AG04450 (cell line): ENCODE measurements at places on chromosomes 5 and 9.
A peak's percentile ranks its signal among the peaks of the same experiment; 100 is the strongest.

GRCh38 chr5:132485641-132486317, 4.8 kb downstream of the IRF1 start:
- no peak for DNase-seq

- no peak for DNase-seq
These were observed 41.0 kb downstream of the DIMT1 start for GRCh38 chr5:62362701-62363100.

GRCh38 chr9:137813167-137813566, 64.4 kb upstream of the CACNA1B start:
- no peak for DNase-seq

DNA sequence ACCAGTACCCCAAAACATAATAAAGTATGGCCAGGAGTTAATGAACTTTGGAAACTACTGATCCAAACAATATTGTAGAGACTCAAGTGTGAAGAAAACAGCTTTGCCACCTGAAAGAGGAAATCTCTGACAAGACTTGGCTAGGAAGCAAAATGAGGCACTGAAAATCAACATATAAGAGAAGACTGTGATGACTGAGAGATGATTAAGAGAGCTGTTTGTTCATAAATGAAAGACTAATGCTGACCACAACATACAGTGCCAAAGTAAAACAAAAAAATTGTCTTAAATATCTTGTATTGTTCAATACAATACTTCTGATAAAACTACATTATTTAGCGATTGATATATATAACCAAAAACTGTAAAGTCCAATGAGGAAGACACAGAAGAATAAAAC, 7.2 kb downstream of the RC3H2 start:
- DNase-seq = no peak

DNA sequence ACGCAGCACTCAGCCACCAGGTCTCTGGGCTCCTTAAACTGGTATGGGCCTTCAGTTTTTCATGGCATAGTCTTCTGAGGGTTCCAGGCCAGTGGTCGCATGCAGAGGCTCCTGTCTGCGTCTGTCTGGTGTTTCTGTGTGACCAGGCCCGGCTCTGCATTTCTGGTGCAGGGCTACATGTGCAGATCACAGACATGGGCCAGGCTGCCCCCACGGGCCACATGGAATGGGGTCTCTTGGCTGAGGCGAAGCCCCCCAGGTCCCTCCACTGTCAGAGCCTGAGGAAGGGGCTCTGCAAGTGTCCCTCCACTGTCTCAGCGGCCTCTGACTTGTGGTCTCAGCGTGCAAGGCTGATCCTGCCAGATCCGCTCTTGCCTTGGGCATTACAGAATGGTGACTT, 15.6 kb upstream of the CARD19 start:
- no peak for DNase-seq

GRCh38 chr9:98457726-98458370, 202.4 kb upstream of the TBC1D2 start:
- no peak for DNase-seq

DNA sequence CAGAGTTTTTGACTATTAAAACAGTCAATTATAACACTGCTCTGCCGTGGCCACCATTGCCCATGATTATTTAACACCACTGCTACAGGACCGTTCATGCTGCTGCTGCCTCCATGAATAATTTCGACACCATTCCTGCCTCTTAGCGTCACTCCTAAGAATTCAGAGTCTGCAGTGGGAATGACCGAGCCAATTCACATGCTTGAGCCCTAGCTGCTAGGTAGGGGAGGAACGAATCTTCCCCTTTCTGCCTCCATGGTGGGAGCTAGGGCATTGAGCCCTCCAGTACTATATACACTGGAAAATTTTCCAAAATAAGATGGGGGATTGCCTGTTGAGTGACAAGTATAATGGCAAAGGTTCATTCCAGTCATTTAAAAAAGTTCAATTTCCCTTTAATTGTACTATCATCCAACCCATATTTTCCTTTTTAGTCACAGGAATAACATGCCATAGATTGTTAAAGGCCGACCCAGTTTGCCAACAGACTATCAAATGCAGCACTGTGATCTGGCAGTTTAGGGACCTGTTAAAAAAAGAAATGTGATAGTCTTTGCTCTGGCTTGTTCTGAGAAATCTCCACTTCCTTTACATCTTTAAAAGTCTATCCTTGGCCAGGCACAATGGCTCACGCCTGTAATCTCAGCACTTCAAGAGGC, 13.5 kb upstream of the B4GALT1 start:
- no peak for DNase-seq

DNA sequence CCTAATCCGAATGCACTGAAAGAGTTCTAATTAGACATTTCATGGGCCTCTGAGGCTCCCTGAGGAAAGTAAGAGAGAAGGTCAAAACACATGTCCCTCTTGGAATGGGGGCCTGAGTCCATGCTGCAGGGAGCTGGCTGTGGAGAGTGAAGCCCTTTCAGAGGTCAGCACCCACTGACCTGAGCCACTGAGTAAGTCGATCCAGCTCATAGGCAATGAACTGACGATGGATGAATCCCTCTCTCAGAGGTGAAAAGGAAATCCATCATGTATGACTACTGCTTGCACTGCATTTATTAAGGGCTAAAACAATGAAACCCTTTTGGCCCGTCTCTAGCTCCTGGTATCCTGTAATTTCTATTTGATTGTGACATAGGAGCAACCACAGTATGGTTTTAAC, 288.9 kb upstream of the VLDLR start:
- no peak for DNase-seq

DNA sequence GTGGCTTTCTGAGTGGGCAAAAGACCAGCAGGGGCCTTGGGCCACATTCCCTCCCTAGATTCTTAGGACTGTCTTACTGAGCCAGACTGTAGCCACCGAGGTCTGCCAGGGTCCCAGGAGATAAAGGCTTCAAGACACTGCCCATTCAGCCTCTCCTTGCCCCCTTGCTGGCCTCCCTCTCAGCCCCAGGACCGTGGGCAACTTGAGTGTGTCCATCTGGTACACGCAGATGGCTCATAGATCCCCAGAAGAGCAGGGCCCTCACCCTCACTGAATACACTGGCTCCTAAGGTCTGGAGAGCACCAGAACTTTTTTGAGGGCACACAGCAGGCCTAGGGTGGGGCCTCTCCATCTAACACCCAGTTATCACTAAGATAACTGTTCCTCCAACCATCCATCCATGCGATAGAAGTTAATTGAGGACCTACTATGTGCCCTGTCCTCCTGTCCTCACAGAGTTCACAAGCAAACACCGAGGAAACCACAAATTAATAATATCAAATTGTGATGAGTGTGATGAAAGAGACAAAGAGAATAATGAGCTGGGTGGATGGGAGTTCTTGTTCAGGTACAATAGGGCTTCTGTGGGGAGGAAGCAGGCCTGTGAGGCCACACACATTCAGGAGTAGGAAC, 4.9 kb upstream of the PDGFRB start:
- DNase-seq = no peak

DNA sequence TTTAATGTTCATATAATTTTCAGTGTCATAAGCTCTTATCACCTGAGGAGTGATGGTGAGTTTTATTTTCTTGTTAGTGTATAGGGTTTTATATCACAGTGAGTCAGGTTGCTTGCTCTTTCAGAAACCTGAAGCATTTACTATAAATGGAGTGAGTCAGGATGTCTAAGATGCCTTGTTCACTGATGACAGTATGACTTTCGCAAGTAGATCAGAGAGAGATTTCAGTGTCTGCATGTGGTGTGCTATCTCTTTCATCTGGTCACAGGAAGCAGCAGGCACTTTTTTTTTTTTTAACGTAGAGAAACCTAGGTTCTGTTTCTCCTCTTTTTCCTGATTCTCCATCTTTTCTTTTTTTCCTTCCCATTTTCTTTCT, 237.1 kb downstream of the DMRTA1 start:
- peak; percentile 38 for DNase-seq

DNA sequence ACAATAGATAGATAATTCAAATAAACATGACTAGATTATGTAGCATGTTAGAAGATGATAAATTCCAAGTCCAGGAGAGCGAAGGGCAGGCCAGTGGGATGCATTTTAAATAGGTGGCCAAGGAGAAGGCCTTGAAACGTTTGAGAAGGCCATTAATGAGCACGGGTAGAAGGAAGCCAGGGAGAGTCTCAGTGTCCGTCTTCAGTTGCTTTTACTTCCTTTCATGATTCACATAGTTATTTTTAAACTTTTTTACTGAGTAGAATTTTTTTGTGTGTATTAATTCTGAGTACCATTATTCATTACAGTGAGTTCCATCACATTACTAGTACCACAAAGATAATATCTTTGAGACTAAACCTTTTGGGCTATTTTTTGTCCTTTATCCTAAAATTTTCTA, 259.2 kb downstream of the ARRDC3 start:
- DNase-seq = no peak

- DNase-seq = no peak
These were observed 412.5 kb downstream of the CCDC171 start for GRCh38 chr9:15965246-15965745.

DNA sequence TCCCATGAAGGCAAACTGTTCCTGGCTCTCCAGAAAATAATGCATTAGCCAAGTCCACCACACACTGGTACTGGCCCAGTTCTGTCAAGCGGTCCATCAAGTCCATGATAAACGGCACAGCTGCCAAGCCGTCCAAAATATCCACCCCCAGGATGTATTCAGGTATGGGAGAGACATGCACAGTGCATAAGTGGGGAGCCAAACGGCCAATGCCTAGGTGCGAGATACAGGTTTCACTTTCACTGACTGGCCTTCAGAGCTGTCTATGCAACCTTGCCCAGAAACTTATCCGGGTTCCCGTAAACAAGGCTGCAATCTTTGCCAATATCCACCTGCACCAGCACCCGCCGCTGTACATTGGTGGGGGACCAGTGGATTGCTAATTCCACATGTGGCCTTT, 795.8 kb downstream of the EFNA5 start:
- DNase-seq = no peak

DNA sequence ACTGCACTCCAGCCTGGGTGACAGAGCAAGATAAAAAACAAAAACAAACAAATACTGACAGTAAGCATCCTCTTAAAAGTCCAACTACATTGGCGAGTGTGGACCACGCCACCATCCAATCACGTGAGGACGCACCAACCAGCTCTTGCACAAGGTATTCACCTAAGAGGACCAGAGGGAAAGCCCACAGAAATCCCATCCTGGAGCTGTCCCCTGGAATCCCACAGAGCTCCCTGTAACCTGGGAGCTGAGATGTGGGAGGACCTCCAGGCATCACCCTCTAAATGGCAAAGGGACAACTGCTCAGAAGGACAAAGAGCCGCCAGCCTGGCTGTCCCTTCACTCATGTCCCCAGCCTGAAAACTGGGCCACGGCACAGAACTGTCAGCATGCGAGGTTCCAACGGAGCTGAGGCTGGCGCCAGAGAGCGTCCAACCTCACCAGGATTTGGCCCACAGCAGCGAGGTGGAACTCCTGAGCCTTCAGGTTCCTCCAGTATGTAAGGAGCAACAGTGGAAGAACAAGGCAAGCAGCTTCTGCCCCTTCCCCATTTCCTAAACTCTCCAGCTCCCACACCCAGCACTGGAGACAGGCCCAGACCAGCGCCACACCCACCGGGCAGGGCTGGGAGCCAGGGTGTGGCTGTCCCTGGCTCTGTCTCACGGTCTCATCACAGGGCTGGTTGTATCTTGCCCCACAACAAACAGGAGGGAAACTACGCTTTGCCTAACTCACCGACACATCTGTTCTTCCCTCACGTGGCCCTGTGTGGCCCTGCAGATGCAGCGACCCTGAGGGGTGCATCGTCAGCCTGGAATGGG, 15.2 kb downstream of the IPPK start:
- no peak for DNase-seq

GRCh38 chr9:13911473-13911872, 402.5 kb downstream of the NFIB start:
- DNase-seq = no peak

DNA sequence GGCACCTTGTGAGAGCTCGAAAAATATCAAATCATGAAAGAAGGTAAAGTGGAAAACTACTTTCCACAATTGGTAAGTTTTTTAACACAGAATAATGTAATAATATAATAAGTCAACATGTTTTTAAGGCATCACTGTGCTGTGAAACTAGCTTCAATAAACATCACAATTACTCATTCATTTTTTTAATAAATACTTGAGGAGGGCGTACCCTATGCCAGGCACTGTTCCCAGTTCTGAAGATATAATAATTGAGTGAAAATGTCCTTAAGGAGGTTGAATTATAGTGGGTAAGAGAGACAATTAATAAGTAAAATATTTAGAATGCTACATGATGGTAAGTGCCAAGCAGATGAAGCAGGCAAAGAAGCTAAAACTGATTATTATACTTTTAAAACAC, 381.4 kb downstream of the ELAVL2 start:
- DNase-seq = no peak
